IMR-90 (cell line): ENCODE measurements at places on chromosomes 7 and 10. TPM values are rescaled to one million over a fixed set of nuclear protein-coding genes. Genes with fewer than 3 reads are reported as not detected.

SLC13A1 gene
- not detected in 2 replicates for total RNA-seq

TAS2R3 gene
- 0.28 and 0.72 TPM in 2 replicates for total RNA-seq

FAM180A gene
- 1.3 and 1.4 TPM in 2 replicates for total RNA-seq

CDHR3 gene
- 1.6 and 1.7 TPM in 2 replicates for total RNA-seq

GPR22 gene
- not detected in 2 replicates for total RNA-seq

POLR2J2 gene
- 0.83 and 1.3 TPM in 2 replicates for total RNA-seq

ECHS1 gene
- total RNA-seq = 60.8 and 71.1 TPM in 2 replicates

GRCh38 chr7:50227726-50228125 lies 76.8 kb upstream of the IKZF1 start:
- no peak overlapping the region for H3K27ac ChIP-seq
- DNase-seq = no peak
- H3K4me3 ChIP-seq = no peak overlapping the region
- H3K4me1 ChIP-seq = no peaks in the 10 kb centered on the region
- no peaks in the 10 kb centered on the region for H3K36me3 ChIP-seq

DNA sequence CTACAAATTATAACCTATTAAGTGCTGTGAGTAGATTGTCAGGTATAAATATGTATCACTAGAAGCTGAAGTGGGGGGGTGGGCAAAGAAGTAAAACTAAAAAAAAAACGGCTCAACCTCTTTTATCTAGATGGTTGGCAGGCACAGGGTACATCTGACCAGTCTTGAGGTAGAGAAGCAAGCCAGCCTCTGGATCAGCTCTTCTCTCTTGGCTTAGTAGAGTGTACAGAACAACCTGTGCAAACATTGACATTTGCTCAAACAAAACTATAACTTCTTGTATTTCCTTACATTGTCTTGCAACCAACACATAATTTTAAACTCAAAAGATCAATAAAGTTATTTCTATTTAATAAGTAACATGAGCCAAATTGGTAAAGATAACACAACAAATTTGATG lies 25.6 kb downstream of the DNA2 start:
- no peaks in the 10 kb centered on the region for H3K36me3 ChIP-seq
- H3K27ac ChIP-seq = no peak overlapping the region
- no peak overlapping the region for H3K4me3 ChIP-seq
- no peak for DNase-seq
- no peaks in the 10 kb centered on the region for H3K27me3 ChIP-seq

DNA sequence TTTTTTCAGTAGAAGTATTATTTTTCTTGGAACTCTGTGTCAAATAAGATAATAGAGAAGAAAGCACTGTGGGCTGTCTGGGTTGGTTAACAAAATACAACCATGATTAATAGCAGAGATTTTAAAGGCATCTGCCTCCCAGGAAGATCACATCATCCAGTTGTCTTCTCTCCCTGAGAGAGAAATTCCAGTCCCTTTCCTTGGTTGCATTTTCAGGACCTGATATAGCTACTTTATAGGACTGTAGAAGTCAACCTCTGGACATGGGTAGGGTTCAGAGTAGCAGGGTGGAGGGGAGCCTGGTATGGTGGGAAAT lies 309.9 kb upstream of the IGFBP3 start:
- no peak overlapping the region for H3K27ac ChIP-seq
- no peak for DNase-seq
- H3K36me3 ChIP-seq = no peaks in the 10 kb centered on the region
- peaks cover 5% of the 10 kb centered on the region; the same call in 1 of the 2 replicates for H3K4me1 ChIP-seq
- H3K4me3 ChIP-seq = no peak overlapping the region

- no peaks in the 10 kb centered on the region for H3K27me3 ChIP-seq
- H3K4me1 ChIP-seq = no peaks in the 10 kb centered on the region
- no peak overlapping the region for H3K27ac ChIP-seq
- DNase-seq = no peak
Observed at GRCh38 chr7:147033641-147034040, 917.0 kb downstream of the CNTNAP2 start.

DNA sequence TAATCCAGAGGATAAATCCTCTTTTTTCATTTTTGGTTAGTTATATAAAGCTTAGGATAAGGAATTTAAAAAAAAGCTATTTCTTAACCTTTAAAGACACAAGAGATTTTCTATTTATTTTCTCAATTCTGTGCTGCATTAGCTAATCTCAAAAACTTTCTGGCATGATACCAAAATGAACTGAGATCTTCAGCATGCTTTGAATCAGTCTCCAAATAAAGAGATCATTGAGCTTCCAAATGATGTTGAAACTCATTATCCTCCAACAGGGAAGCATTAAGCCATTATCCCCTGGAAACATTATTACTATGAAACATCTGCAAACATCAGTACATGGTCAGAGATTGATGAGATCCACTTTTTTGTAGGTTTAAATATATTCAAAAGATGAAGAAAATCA lies 350.3 kb upstream of the TEX47 start:
- DNase-seq = no peak
- H3K27me3 ChIP-seq = no peaks in the 10 kb centered on the region
- H3K4me3 ChIP-seq = no peak overlapping the region
- H3K36me3 ChIP-seq = no peaks in the 10 kb centered on the region
- H3K4me1 ChIP-seq = no peaks in the 10 kb centered on the region

GRCh38 chr7:126803990-126804389 lies 448.8 kb downstream of the GRM8 start:
- DNase-seq = no peak
- H3K36me3 ChIP-seq = no peaks in the 10 kb centered on the region
- no peak overlapping the region for H3K4me3 ChIP-seq

GRCh38 chr7:126698909-126699308 lies 553.8 kb downstream of the GRM8 start:
- H3K36me3 ChIP-seq = no peaks in the 10 kb centered on the region
- no peak for DNase-seq
- H3K4me3 ChIP-seq = no peak overlapping the region
- H3K4me1 ChIP-seq = no peaks in the 10 kb centered on the region; the same call in 1 of the 2 replicates
- no peak overlapping the region for H3K27ac ChIP-seq
- no peaks in the 10 kb centered on the region for H3K27me3 ChIP-seq

GRCh38 chr10:132225073-132225848 lies 38.5 kb downstream of the DPYSL4 start:
- no peaks in the 10 kb centered on the region for H3K27me3 ChIP-seq
- H3K36me3 ChIP-seq = no peaks in the 10 kb centered on the region
- no peak overlapping the region for H3K27ac ChIP-seq
- H3K4me1 ChIP-seq = no peaks in the 10 kb centered on the region
